Stimulated activated CD4-positive, alpha-beta T cell treated with anti-CD3 and anti-CD28 coated beads, Interleukin-1b, Interleukin-23, amount 100 ng/mL, for 24 hours (primary cell): ENCODE measurements at places on chromosomes 7 and 10.

DNA sequence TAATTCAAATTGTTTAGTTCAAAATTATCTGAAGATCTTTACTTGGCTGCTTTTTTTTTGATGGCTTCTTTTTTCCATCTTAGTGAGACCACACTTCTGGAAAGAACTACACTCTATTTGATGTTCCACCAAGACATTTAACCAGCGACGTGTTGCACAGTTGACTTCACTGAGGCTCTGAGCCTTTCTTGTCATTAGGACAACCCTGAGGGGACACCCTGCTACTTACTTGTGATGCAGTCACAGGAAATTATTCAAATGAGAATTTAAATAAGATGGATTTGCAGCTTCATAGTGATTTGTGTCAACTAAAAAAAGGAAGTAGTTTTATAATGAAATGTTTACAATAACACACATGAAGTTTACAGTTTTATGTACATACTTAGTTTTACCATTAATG, 25.6 kb upstream of the PIK3CG start:
- DNase-seq, result no peak

- DNase-seq, result no peak
These were observed 21.0 kb upstream of the GRB10 start for GRCh38 chr7:50803359-50804337.

DNA sequence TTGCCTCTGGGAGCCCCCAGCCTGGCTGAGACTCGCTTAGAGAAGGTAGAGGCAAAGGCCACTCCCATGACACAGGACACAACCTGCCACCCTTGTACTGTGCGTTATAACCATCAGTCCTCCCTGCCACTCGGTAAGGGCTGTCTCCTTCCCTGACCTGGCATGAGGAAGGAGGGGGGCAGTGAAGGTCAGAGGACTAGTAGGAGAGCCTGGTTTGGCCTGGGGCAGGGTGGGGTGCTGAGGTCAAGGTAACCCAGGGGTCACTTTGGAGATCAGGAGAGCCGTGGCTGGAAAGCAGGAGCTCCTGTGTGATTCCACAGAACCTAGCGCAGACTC, 6.9 kb upstream of the TNRC18 start:
- DNase-seq, result no peak

- no peak for DNase-seq
These were observed 177.1 kb downstream of the ARL4A start for GRCh38 chr7:12864470-12865046.

DNA sequence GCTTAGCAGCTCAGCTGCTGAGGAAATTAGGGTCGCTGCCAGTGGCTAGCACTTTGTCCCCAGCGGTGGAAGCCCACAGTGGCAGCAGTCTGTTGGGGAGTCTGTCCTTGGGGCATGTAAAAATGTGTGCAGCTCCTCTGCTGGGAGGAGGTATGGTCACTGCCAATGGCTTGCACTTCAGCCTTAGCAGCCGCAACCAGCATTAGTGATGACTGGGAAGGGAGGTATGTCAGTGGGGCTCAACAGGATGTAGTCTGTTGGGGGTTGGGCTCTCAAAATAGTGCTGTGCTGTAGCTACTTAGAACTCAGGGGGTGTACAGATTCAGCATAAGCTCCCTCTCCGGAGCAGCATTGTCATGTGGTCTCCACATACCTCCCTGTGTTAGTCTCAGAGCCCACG, 189.9 kb downstream of the ZEB1 start:
- DNase-seq, result no peak

DNA sequence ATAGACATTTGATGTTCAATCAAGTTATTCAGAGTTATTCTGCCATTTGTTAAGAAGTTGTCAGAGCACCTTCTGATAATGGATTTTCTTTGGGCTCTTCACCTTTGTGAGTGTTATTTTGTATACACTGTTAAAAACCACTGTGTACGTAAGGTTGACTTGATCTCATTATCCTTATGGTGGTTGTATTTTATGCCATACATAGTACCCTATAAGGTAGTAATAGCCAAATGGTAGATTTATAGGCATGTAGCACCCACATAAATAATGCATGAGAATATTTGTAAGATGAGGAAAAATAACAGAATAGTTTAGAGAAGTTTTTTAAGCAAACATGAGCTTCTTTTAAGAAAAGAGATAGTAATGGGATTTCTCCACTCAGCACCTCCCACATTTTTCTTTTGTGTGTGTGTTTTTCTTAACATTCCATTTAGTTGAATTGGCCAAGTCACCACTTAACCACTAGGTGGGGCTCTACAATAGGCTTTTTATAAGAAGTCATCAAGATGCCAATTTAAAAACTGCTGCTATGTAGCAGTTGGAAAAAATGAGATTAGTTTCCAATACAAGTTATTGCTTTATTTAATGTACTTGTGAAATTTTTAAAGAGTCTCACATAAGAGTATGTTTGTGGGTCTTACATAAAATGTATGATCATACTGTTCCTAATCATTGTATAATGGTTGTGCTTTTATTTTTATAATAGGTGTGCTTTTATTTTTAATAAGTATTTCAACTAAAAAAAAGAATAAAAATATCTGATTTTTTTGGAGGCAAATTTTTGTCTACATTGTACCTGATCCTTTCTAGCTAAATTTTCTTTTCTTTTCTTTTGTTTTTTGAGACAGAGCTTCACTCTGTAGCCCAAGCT, 41.1 kb upstream of the STMP1 start:
- no peak for DNase-seq

- no peak for DNase-seq
These were observed 194.3 kb downstream of the ZMYND11 start for GRCh38 chr10:329361-330099.

- no peak for DNase-seq
These were observed 42.4 kb downstream of the CCNY start for GRCh38 chr10:35378541-35379210.

DNA sequence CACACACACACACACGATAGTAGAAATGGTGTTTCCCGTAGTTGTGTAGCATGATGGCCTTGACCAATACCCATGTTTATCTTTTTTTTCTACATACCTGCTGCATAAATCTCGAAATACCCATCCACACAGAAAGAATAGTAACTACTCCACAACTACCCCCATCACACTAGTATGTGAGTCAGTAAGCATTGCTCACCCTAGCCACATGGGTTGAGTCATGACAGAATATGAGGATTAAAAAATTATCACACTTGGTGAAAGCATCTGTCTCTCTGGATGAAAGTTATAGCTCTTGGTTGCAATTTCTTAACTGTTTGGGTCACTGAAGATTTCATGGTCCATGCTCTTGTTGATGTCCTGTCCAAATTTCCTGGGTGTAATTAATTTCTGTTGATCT, 103.4 kb upstream of the MDFIC start:
- DNase-seq, result no peak

DNA sequence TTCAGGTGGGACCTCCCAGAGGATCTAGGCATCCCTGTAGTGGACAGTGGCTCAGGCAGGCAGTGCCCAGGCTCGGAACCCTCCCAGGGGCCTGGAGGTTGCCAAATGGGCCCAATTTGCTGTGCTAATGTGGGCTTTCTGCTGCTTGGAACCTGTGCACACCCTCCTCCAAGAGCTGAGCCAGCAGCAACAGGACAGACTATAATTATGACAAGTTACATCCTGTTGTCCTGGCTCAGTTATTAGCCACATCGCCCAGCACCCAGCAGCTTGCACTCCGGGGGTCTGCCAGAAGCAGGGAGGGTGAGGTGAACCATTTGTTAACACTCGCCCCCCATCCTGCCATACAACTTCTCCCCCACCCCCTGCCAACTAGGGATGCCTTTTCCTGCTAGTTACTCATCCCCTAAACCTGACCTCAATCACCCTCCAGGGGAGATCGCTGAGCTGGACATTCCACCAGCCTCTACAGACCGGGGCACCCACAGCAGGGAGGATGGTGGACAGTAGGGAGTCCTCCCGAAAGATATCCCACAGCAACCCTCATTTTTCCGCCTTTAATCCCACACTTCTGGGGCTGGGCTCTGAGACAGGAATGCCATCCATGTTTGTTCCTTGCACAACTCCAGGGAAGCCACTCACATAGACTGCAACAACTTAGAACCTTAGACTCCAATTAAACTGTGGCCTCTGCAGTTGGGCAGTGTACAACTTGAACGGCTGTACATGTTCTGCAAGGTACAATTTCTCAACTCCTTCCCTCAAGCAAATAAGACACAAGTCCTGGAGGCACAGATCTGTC, 7.9 kb upstream of the MYL10 start:
- no peak for DNase-seq

- DNase-seq, result no peak
These were observed 1.6 kb downstream of the GLCCI1 start for GRCh38 chr7:7970237-7970530.

DNA sequence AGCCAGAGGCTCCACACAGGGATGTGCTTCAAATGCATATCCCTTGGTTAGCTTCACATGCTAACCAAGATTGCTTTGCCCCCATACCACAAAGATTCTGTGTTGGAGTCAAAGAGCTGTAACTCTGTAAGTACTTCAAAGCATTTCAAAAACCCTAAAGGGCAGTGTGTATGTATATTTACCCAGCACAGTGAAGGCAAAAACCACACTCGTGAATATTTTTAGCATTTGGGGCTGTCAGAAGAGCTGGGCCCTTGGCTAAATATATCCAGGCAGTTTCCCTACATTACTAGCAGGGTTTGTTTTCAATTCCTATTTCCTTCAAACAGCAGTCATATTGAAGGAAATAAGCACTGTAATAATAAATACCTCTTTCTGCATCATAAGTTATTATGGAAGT, 84.2 kb upstream of the STEAP1B start:
- no peak for DNase-seq

DNA sequence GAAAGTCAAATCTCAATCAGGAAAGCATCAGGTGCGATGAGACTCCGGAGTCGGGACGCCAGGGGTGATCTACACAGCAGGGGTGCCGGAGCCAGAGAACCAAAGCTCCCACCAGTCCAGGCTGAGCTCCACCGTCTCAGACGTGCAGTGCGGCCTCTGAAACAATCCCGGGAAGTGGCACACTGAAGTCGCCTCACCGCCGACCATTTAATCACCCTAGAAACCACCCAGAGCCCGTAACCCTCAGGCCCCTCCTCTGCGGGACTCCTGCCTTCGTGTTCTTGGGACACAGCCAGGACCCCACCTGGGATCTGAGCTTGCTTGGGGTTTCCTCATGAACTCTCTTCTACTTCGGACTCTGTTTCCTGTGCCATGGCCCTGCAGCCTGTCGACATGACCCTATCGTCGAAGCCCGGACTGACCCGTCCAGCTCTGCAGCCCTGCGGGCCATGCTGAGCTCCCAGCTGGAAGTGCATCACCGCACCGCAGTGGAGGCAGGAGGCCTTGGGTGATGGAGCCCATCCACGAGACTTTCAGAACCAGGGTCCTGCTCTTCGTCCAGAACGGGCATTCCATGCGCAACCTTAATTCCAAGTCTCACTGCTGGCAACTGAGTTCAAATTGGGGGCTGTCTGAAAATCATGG, 266.4 kb downstream of the PTPRN2 start:
- no peak for DNase-seq

DNA sequence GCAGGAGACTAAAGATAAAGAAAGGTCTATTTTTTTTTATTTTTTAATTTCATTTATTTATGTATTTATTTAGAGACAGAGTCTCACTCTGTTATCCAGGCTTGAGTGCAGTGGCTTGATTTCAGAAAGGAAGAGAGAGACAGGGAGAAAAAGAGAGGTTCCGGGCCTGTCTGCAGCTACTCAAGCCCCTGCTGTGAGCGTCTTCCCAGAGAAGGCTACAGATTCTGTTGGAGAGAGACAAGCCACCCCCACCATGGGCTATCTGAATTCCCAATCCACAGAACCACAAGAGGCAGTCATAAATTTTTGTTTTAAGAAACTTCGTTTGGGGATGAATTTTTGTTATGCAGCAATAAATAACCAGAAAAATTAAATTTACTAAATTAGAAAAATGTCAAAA, 68.1 kb downstream of the CALN1 start:
- no peak for DNase-seq

DNA sequence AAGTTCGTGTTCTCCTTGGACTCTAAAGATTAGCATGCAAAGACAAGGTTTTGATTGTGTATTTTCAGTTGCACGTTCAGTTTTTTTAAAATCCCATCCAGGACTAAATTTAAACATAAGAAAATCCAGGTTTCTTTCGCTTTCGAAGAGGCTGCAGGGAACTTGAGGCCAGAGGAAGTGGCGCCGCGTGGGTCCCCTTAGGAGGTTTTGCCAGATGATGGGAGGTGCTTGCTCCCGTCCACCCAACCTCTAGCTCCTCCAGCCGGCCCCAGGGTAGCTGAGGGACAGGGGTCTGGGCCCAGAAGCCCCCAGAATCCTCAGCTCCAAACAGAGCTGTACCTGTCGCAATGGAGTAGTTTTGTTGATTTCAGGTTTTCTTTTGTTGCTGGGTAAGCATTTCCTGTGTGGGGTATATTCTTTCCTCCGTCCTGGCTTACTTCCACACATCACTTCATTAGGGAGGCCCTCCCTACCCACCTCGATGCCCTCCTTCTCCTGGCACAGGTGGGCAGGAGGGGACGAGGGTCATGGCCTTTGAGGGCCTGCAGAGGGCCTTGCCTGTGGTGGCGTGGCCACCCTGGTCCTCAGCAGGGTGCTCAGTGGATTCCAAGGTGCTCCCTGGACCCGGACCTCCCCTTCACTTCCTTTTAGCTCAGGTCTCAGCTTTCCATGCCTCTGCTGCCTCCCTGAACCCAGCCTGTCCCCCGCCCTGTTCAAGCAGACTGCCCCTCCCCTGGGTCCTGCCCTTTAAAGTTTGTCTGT, 32.6 kb downstream of the LHPP start:
- no peak for DNase-seq

- no peak for DNase-seq
These were observed 45.5 kb downstream of the CTBP2 start for GRCh38 chr10:125114761-125115391.

- DNase-seq, result no peak
These were observed 139.5 kb downstream of the PLCE1 start for GRCh38 chr10:94133239-94133638.

GRCh38 chr10:6416892-6417512, 163.1 kb downstream of the PRKCQ start:
- DNase-seq, result no peak

DNA sequence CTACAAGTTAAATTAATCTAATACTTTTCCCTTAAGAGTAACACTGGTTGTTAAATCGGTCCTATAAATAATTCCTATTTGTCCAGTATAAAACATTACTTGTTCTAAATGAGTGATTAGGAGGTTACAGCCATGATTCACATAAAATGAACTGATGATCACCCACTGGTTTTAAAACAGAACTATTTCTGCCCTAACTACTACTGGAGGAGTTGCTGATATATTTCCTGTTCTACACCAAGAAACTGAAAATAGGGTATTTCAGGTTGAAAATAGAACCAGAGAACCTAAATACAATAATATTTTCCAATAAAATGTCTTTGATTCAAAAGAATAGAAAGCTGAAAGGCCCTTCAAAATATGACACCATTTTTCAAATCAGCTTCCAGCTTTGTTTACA, 30.9 kb downstream of the DNAJC1 start:
- DNase-seq, result no peak

DNA sequence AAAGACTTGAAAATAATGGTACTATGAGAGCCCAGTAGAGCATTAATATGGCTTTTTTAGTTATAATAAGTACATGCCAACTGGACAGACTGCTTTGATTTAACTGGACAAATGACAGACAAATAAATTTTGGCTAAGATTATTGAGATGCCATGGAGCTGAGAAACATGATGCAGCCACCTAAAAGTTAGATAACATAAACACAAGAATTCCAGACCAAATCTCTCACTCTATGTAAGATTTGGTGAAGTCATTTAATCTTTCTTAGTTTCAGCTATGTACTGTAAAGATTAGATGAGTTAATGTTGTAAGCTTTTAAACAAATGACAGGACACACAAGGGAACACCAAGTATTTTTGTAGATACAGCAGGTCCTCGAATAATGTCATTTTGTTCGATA, 118.2 kb downstream of the CACNA2D1 start:
- no peak for DNase-seq
